ENCODE measurements at places on chromosomes 2 and 18.
A peak's percentile ranks its signal among the peaks of the same experiment; 100 is the strongest.

DNA sequence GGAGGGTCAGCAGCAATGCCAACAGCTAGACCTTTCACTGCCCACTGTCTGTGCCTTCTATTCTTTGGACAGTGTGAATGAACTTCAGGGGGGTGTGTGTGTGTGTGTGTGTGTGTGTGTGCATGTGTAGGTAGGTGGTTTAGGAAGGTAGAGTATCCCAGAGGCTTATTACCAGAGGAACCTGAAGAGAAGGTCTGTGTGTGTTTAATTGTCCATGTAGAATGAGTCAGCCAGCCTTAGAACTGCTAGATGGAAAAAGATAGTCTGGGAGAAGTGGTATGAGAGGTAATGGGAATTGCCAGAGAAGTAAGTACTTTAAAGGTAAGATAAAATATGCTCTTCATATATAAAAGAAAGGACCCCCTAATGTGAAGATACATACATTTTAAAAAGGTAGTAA lies 522.2 kb downstream of the PIK3C3 start:
- no peaks in the 10 kb centered on the region for H3K4me1 ChIP-seq

GRCh38 chr2:124264551-124265091 lies 239.5 kb downstream of the CNTNAP5 start:
- DNase-seq, result no peak
- no peak overlapping the region for H3K4me3 ChIP-seq
- no peaks in the 10 kb centered on the region for H3K4me1 ChIP-seq
- no peaks in the 10 kb centered on the region for H3K27me3 ChIP-seq
- H3K27ac ChIP-seq, result no peak overlapping the region
- no peaks in the 10 kb centered on the region for H3K36me3 ChIP-seq

- no peaks in the 10 kb centered on the region for H3K27me3 ChIP-seq
- H3K36me3 ChIP-seq, result peaks cover 7% of the 10 kb centered on the region
- no peak overlapping the region for H3K27ac ChIP-seq
Measured at GRCh38 chr2:70258532-70258875, 567 bp downstream of the PCYOX1 start.

GRCh38 chr18:23550898-23551297 lies 35.4 kb downstream of the NPC1 start:
- H3K27me3 ChIP-seq, result no peaks in the 10 kb centered on the region
- H3K27ac ChIP-seq, result no peak overlapping the region
- H3K4me1 ChIP-seq, result no peaks in the 10 kb centered on the region

- H3K4me1 ChIP-seq, result peaks cover 13% of the 10 kb centered on the region
- no peaks in the 10 kb centered on the region for H3K36me3 ChIP-seq
- H3K27me3 ChIP-seq, result no peaks in the 10 kb centered on the region
- no peak for DNase-seq
- no peak overlapping the region for H3K27ac ChIP-seq
- H3K4me3 ChIP-seq, result no peak overlapping the region
Measured at GRCh38 chr2:36455788-36456187, 100.2 kb downstream of the CRIM1 start.

GRCh38 chr2:68371581-68371980 lies 6.5 kb downstream of the PLEK start:
- peaks cover 93% of the 10 kb centered on the region for H3K4me1 ChIP-seq
- H3K27ac ChIP-seq, result peak overlapping the region; percentile 22
- DNase-seq, result no peak
- peaks cover 58% of the 10 kb centered on the region for H3K36me3 ChIP-seq

DNA sequence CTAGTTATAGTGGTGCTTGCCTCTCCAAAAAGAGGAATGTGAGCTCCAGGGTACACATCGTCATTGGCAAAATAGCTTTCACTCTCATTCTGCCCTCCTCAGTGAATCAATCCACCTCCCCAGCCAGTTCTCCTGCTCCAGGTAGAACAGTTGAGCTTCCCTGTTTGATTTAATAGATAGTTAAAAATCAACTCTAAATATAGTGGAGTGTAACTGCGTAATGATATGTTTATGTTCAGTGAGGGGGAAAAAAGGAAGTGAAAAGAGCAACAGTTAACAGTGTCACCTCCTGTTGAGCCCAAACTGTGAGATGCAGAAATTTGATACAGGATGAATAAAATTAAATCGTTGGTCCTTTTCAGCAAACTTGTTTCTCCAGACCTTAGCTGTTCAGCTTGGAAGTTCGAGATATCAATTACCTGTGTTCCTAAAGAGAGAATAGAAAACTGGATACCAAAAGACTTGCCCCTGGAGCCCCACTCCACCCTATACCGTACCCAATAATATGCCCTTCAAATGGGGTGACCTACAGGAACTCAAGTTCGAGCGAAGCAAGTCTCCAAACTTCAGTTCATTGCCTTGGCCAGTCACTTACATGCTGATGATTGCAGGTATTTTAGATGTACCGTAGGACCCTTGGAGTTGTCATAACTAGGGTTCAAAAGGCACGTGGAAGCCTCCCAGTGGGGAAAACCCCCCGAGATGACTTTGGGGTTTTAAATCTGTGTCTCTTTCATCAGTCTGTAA lies 708.4 kb downstream of the RNF144A start:
- H3K4me3 ChIP-seq, result peak overlapping the region; percentile 63
- H3K27me3 ChIP-seq, result no peaks in the 10 kb centered on the region
- H3K4me1 ChIP-seq, result peaks cover 3% of the 10 kb centered on the region
- H3K27ac ChIP-seq, result no peak overlapping the region
- no peak for DNase-seq

DNA sequence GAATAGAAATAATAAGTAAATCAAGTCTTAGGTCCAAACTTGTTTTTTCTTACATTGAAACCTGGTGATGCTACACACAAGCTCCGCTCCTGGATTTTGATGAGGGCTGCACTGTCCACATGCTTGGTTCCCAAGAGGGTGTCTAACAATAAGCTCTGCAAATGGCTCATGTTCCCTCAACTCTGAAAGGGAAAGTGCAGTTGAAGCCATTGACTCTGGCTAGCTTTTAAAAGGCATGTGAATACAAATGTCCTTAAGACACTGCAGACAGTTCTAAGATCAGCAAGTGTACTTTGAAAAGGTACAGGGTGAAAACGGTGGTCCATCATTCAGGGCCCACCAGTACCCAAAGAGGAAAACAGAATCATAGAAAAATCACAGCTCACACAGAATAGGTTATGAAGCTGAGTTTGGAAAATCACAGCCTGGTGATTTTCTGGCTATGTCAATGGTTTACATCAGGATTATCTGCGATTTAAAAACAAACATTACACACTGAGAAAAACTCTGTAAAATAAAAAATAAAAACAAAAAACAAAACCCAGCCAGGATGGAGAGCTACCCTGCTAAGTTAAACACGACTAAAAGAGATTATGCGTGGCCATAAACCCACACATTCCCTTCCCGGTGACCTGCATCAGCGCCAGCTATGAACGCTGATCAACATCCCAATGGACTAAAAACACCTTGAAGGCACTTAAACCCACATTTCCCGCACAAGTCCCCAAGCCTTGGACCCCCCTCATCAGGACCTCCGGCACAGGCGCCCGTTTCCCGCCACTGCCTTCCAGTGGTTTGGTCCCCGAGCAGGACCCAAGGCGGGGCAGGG lies 554 bp downstream of the PFN4 start:
- no peaks in the 10 kb centered on the region for H3K36me3 ChIP-seq
- peaks cover 16% of the 10 kb centered on the region for H3K4me1 ChIP-seq
- H3K27me3 ChIP-seq, result no peaks in the 10 kb centered on the region

DNA sequence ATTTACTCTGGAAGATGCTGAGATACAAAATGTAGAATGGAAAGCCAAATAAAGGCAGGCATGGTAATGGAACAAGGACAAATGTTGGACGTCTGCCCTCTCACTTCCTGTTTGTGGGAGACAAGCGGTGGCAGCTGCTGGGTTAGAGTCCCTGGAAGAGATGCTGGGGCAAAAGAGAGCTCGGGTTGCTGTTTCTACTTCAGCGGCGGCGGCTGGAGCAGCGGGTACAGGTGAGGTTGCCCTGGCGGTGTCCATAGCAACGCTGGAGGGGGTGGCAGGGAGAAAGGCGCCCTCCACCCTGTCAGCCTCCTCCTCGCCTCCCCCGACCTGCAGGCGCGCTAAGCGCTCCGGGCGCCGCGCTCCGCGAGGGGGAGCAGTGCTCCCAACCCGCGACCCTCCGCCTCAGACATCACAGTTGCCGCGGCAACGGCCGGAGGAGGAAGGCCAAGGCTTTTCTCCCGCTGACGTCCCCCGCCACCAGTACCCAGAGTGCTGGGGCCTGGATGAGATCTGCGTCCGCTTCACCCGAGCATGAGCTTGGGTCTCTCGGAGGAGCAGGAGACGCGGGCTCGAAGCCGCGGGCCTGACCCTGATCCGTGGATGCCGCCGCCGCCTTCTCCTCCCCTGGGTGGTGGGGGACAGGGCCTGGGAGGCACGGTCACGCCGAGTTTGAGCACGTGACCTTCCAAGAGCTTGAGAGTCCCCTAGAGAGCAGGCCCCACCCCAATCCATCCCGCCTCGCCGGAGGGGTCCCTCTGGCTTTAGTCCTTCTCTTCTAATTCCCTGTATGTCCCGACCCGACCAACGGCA lies 65.6 kb downstream of the NOL4 start:
- no peaks in the 10 kb centered on the region for H3K36me3 ChIP-seq
- H3K4me3 ChIP-seq, result no peak overlapping the region
- no peak overlapping the region for H3K27ac ChIP-seq
- no peak for DNase-seq
- peaks cover 30% of the 10 kb centered on the region for H3K27me3 ChIP-seq

GRCh38 chr18:48938827-48939204 lies 11.9 kb downstream of the SMAD7 start:
- no peak for DNase-seq

DNA sequence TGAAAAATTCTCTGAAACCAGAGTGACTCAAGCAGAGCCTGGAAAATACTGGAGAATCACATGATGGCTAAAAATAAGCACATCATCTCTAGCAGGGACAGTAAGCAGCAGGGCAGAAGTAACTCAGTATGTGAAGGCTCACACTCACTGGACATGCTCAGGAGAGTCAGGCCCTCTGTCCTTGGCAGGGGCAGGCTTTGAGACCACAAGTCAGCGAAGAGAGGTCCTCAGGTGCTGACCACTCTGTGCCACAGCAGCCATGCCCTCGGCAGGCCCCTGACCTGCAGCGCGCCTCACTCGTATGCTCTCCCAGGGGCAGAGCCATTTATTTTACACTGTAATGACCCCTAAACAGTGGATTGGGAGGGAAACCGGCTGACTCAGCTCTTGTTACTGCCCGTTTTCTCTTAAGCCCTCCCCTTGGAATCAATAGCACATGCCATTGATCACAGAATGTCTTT lies 76.8 kb downstream of the MAPRE2 start:
- no peaks in the 10 kb centered on the region for H3K36me3 ChIP-seq
- H3K4me1 ChIP-seq, result peaks cover 12% of the 10 kb centered on the region
- no peak for DNase-seq
- H3K4me3 ChIP-seq, result no peak overlapping the region
- H3K27ac ChIP-seq, result no peak overlapping the region

GRCh38 chr2:49167131-49167530 lies 12.8 kb upstream of the FSHR start:
- H3K4me1 ChIP-seq, result no peaks in the 10 kb centered on the region
- H3K27me3 ChIP-seq, result no peaks in the 10 kb centered on the region
- no peak for DNase-seq
- no peaks in the 10 kb centered on the region for H3K36me3 ChIP-seq

DNA sequence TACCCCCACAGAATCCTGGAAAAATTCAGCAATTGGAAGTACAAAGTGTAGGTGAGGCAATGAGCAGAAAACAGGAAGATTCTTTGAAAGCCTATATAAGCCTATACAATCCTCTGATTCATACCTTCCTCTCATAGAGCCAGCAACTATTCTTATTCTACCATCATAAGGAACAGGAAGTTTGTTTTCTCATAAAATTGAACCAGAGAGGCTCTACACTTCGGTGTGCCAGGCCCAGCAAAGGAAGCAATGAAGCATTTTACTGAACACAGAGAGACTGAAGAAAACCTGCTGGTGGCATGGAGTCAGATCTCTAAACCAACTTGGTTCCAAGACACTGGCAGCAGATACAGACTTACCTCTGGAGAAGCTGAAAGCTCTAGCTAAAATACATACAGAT lies 18.7 kb downstream of the CASP8 start:
- H3K4me3 ChIP-seq, result no peak overlapping the region
- peaks cover 12% of the 10 kb centered on the region for H3K4me1 ChIP-seq
- peaks cover 61% of the 10 kb centered on the region for H3K36me3 ChIP-seq
- DNase-seq, result no peak

DNA sequence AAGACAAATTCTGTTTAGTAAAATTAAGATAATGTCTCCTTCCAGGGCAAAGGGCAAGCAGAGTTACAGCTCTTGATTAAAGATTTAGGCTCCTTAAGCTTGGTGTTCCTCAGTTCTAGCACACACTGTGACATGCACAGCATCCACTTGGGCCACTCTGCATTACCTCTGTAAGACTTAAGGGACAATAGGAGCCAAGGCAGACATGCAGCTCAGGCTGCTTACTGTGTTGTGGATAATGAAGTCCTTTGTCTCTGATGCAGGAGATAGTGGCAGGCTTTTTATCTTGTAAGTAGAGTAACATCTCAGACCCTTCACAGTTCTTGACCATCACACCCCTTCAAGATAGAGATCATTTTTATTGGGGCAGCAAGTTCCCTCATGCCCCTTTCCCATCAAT lies 31.2 kb downstream of the RBM45 start:
- H3K36me3 ChIP-seq, result no peaks in the 10 kb centered on the region
- H3K4me1 ChIP-seq, result no peaks in the 10 kb centered on the region
- no peak overlapping the region for H3K4me3 ChIP-seq
- DNase-seq, result no peak
- no peak overlapping the region for H3K27ac ChIP-seq
